DMS153 (cell line): ENCODE measurements at places on chromosomes 6 and 20.
A peak's percentile ranks its signal among the peaks of the same experiment; 100 is the strongest.

DNA sequence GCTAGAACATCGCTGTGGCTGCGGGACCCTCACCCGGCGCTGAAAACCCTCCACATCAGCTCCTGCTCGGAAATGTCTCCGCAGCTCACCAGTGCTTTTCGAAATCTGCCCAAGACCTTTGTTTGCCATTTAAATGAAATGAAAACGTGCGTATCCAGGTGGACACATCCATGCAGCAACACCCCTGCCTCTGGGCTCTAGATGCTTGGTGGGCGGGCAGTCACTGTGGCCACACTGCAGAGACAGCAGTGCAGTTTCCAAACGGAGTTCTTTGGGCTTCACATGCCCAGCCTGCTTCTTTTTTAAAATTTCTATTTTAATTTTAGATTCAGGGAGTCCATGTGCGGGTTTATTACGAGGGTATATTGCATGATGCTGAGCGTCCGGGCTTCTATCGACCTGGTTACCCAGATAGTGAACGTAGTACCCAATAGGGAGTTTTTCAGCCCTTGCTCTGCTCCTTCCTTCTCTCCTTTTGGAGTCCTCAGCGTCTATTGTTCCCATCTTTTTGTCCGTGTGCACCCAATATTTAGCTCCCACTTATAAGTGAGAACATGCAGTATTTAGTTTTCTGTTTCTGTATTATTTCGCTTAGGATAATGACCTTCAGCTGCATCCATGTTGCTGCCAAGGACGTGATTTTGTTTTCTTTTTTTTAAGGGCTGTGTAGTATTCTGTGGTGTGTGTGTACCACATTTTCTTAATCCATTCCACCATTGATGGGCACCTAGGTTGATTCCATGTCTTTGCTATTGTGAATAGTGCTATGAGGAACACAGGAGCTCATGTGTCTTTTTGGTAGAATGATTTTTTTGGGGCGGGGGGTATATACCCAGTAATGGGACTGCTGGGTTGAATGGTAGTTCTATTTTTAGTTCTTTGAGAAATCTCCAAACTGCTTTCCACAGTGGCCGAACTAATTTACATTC lies 4.8 kb upstream of the TUBB2B start:
- DNase-seq = no peak

DNA sequence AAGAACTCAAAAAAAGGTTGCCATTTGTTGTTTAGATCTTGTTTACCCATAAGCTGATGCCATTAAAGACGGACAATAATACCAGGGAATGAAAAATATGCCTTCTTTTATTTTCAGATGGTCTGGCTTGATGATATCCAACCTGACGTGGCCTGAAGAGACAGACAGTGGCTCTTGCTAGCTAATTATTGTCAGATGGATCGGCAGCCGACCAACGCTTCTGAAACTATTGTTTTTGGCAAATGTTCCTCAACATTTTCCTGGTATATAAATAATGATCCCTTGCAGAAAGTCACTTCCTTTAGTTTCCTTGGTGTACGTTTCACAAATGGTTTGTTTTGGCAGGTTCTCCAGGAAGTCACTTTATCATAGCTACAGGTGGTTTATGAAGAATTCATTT lies 290.9 kb upstream of the TSHZ2 start:
- DNase-seq = no peak

DNA sequence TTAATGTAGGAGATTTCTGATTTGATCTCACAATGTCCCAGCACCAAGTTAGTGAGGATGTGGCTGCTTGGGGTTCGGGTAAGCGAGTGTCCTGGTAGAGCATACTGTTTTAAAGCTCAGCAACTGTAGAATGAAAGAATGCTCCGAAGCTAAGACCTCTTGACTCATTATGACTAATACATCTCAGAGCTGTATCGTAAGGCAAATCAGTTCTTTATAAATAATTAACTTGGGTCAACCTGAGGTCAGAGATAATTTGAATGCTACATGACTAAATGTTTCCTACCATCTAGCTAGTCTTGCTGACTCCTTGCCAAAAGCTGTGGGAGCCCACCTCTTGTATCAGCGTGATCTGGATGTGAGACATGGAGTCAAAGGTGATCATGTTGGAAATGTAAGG lies 128.8 kb upstream of the PDE7B start:
- DNase-seq = no peak

- no peak for DNase-seq
These were observed 311.1 kb downstream of the CDC5L start for GRCh38 chr6:44698602-44699001.

DNA sequence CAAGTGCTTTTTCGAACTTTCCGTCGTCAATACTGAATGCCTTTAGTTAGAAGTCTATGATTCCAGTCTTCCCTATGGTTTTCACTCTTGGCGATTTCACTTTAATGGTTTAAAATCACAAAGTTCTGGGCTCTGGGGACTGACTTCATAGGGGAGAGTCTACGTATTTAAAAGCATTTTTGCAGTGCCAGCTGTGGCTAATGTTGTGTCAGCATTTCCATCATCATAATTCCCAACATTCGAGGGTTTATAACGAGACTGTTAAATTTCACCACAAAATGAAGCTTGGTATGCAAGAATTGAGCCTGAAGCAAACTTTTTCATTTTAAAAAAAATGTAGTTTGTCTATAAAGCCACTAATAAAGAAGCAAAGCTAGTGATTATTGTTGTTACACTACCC lies 242.7 kb downstream of the SOX4 start:
- no peak for DNase-seq

DNA sequence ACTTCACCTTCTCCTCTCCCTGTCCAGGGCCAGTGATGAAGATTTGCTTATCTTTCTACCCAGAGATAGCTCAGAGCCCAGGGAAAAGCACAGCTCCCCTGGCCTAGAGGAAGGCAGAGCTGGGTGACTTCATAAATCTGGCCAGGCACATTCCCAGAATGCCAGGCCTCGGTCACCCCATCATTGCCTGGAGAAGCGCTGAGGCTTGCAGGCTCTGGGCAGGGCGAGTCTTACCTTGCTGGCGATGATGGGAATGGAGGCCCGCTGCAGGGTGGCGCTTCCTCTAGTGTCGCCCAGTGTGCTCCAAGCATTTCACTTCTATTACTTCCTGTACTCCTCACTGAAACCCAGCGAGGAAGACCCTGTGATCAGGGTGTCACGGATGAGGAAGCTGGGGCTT lies 60.1 kb downstream of the DAAM2 start:
- DNase-seq = no peak

- no peak for DNase-seq
These were observed 664.2 kb downstream of the QKI start for GRCh38 chr6:164078532-164079274.

GRCh38 chr6:5996714-5997419 lies 9.9 kb downstream of the NRN1 start:
- DNase-seq = no peak

DNA sequence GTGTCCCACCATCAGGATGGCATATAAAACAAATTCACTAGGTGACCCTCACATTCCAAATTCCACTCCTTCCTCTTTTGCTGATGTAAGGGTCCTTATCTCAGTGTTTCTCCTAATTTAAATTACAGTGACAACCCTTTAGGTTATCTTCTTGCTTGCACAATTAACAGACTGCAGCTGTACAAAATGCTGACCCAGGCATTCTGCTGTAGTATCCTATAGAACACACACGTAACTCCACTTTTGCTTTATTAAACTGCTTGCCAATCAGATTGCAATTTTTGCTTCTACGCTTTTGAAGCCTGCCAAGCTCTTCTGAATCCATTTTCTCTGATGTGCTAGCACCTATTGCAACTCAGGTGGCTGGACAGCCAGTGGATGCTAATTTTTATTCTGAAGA lies 950.3 kb downstream of the TFAP2A start:
- no peak for DNase-seq

DNA sequence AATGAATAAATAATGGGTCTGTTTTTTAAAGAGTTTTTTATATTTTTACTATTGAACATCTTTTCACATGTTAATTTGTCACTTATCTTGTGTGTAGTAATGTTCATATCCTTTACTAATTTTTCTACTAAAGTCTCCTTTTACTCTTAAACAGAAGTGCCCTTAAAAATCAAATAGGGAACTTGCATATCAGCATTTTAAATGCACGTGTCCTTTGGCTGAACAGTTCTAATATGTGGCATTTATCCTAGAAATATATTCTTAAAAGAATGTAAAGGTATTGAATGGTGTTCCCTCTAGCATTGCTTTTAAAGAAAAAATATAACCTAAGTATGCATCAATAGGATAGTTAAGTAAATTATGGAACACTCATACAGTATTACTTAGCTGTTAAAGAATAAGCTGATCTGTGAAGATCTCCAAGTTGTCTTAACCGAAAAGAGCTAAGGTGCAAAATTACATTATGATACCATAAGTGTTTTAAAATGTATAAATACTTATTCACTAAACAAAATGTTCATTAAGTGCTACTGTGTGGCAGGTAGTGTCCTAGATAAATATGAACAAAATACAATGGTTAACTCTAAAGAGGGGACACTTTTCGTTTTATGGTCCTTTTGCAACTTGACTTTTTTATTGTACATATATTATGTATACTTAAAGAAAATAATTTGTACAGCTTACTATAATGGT lies 631 bp upstream of the PGBD1 start:
- no peak for DNase-seq

DNA sequence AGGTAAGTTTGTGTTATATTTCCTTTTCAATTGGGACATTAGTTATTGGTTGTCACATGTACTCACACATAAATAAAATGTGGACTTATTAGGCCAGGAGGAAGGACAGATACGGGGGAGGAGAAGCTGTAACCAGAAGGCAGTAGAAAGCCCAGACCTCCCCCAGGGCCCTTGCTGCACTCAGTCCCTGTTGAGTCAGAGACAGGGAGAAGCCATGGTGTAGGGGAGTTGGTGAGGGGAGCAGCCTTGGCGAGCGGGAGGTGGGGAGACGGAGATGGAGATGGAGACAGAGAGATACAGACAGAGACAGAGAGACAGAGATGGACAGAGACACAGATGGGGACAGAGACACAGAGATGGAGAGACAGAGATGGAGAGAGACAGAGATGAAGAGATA lies 263.2 kb downstream of the DLL1 start:
- DNase-seq = no peak

GRCh38 chr6:85015396-85015990 lies 251.1 kb upstream of the TBX18 start:
- DNase-seq = peak; percentile 8

GRCh38 chr6:15308435-15309213 lies 62.8 kb downstream of the JARID2 start:
- DNase-seq = no peak

- no peak for DNase-seq
These were observed 78.5 kb downstream of the PHF3 start for GRCh38 chr6:63714091-63714490.

DNA sequence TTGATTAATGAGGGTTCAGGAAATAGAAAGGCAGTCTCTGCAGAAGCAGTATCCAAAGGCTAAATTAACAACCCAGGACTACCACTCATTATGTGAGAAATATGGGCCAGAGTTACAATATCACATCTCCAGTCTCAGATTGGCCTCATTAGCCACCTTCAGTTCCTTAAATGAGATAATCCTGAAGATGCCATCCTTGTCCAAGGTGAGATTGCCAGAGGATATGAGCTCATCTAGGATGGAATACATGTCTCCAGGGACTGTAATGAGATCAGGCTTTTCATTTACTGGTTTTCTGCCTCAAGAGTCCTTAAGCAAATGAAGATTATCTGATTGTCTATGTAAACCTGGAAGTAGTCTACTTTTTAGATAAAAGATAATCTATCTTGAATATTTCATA lies 196.3 kb downstream of the FUT9 start:
- no peak for DNase-seq
